Stimulated activated CD4-positive, alpha-beta T cell treated with anti-CD3 and anti-CD28 coated beads, Interleukin-1b, Interleukin-23, amount 100 ng/mL, for 1 hour (primary cell): ENCODE measurements at places on chromosomes 1 and 21.

DNA sequence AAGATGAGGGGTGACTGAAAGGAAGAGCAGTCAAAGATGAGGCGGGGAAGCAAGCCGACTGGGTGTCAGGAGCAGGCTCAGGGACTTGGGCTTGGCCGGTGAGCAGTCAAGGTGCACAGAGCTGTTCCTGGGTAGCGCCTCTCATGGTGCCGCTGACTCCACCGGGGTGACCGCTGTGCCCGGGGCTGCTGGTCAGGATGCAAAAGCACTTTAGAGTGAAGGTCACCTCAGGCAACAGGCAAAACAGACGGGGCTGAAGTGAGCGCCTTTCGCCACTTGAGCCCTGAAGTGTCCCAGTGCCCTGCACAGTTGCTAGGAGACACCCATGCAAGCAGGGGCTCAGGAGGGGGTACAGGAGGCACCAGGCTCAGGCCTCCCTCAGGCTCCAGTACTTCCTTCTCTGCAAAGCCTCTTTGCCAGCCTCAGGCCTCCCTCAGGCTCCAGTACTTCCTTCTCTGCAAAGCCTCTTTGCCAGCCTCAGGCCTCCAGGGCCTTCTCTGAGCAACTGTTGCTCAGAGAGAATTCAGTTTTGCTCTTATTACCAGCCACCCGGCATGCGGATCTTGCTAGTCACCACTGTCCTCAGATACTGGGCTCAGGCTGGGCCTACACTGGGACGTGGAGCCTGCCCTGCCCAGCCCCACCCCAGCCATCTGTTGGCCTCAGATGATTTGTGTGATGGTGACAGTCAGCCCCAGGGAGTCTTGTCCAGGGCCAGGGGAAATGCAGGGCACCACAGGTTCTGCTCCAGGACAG, 99.7 kb upstream of the IRF2BP2 start:
- no peak for DNase-seq

- no peak for DNase-seq
These were observed 131.8 kb upstream of the SGIP1 start for GRCh38 chr1:66402194-66402593.

DNA sequence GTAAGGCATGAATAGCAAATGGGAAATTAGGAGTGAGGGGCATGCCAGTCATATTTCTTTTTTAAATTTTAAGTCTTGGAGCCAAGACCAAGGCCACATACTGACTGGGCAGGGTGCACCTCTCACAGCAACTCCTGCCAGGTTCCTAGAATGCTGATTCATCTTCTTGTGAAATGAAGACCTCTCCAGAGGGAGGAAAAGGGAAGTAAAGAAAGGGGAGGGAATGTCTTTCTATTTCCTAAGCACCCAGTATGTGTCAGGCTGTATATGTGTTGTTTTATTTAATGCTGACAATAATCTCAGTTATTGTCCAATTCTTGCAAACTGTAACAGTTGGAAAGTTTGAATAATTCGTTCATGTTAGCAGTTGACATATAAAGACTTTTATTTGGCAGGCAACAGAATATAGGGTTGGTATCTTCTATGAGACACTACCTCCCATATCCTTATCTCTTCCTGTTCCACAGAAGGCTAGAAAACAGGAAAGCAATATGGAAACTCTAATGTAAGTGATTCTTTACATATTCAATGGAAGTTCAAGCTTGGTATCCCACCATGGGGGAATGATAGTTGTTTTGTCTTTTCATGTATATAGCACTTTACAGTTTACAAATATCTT, 259.1 kb upstream of the USP24 start:
- DNase-seq: no peak

- no peak for DNase-seq
These were observed 42.1 kb upstream of the DNAJC6 start for GRCh38 chr1:65267271-65267670.

DNA sequence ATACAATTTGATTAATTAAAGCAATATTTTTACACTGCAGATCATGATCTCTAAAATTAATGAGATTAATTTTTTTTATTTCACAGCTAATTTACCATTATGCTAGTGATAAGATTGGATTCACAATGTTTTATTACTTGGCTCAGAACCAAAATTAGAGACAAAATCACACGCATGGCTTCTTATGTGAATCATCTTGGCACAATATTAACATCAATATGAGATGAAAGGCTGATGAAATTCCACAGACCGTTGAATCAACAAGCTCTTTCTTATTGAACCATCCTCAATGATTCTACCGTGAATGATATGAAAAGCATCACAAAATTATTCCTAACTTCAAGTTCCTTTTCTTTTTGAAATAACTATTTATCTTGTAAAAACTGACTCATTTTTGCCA, 544.9 kb downstream of the KCNT2 start:
- no peak for DNase-seq

- DNase-seq: no peak
These were observed 11.6 kb upstream of the BSDC1 start for GRCh38 chr1:32405672-32406467.

DNA sequence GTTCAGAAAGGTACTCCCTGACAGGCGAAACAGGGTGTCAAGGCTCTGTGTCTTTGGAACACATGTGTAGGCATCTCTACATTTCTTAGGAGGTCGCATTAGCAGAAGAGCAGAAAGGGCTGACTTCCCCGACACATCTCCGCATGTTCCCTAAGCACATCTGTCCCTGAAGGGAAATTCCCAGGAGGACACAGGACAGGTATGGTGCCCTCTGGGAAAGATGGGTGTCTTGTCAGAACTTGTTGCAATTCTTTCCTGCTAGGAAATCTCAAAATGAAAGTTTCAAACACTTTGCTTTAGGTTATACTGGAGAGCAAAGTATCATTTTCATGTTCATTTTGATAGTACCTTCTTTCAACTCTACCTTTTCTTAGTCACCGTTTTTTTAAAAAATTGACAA, 2.0 kb downstream of the DSCAM start:
- no peak for DNase-seq

GRCh38 chr1:31445951-31446350, 32.9 kb downstream of the SERINC2 start:
- no peak for DNase-seq

DNA sequence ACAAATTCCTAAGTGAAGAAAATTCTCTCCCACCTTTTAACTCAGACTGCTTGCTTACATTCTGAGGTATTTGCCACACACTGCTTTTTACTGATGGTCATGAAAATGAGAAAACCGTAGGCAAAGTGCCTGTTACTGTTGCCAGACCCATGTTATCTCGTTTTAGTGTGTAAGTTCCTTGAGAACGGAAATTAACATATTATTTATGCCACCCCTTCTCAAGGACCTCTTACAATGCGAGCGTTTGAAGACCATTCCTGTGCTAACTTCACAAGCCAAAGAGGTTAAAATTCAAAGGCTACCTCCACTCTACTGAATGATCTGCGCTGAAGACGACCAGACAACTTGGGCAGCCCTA, 509 bp downstream of the NVL start:
- no peak for DNase-seq

GRCh38 chr21:18954441-18954844, 550.9 kb upstream of the TMPRSS15 start:
- DNase-seq: no peak

DNA sequence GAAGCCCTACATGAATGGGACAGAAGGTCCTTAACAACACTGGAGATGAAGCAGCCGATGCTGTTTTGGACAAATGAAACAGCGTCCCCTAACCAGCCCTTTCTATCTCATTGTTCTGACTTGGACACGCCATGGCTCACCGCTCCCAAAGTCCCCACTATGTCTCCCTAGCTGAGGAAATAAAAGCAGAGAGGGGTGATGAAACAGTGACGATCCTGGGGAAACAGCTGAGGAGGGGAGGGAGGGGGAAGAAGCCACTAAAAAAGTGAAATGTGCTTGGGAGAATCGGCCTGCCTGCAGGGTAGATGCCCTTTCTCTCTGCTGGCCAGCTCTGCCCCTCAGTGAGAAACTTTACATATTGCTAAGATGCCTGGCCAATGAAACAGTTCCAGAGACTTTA, 1.1 kb upstream of the ACKR1 start:
- no peak for DNase-seq

GRCh38 chr1:228733576-228733975, 1.7 kb upstream of the RHOU start:
- no peak for DNase-seq
